Left lobe of liver (tissue), 2 donors: ENCODE measurements at places on chromosomes 13 and 19. TPM values are rescaled to one million over a fixed set of nuclear protein-coding genes. Genes with fewer than 3 reads are reported as not detected.

DNA sequence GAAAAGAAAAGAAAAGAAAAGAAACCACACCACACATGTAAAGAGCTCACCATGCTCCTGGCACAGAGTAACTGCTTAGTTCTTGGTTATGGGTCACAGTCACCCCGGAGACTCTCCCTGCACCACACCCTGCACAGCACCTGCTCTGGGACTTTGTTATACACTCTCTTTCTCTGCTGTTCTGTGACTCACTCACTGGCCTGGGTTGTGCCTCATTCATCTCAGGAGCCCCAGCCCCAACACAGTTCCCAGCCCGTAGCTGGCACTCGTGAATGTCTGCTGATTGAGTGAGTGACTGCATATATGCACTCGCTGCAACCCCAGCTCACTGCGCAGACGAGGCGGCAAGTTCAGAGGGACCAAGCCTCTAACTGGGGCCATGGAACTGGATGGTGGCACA is 22.9 kb upstream of the ZNF507 start:
- DNase-seq: no peak

The CLPTM1 gene
- 92.6 TPM for total RNA-seq

The ZNF225 gene
- 1.8 TPM for total RNA-seq

GRCh38 chr19:30070968-30071632 is 129.1 kb downstream of the URI1 start:
- DNase-seq: no peak

GRCh38 chr13:36774931-36775330 is 44.1 kb upstream of the RFXAP start:
- no peak for DNase-seq

- no peak for DNase-seq
Measured at GRCh38 chr13:41313659-41314197, 2.7 kb downstream of the NAA16 start.

DNA sequence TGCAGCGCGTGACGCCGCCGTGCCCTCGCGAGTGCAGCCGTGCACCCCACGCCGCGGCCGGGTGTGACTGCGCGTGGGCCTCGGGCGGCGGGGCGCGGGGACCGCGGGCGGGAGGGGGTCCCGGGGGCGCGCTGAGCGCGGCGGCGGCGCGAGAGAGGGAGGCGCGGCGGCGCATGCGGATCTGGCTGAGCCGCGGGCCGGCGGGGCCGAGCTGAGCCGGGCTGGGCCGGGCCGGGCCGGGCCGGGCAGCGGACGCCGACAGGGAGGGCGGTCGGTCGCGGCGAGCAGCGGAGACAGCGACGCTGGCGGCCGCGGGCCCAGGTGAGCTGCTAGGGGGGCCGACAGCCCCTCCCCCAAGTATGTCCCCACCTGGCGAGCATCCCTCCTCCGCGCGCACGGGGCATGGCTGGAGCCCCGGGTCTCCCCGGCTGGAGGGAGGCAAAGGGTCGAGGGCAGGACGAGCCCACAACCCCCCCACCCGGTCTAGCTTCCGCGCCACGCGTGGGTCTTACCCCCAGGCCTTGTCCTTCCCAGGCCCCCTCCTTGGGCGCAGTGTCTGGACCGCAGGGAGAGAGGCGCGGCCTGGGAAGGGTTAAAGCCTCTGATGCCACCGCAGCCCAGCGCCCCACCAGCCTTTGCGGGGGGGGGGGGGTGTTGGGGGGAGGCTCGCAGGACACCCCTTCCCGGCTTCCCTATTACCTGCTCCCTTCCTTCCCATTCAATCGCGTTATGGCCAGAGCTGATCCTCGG is at the start of gene SPTBN4:
Gene SPTBN4, plus strand, starts transcription at position 17 of the 750 bp plus-strand sequence. CDS start 5,621 bp downstream, outside the sequence.
- no peak for DNase-seq

DNA sequence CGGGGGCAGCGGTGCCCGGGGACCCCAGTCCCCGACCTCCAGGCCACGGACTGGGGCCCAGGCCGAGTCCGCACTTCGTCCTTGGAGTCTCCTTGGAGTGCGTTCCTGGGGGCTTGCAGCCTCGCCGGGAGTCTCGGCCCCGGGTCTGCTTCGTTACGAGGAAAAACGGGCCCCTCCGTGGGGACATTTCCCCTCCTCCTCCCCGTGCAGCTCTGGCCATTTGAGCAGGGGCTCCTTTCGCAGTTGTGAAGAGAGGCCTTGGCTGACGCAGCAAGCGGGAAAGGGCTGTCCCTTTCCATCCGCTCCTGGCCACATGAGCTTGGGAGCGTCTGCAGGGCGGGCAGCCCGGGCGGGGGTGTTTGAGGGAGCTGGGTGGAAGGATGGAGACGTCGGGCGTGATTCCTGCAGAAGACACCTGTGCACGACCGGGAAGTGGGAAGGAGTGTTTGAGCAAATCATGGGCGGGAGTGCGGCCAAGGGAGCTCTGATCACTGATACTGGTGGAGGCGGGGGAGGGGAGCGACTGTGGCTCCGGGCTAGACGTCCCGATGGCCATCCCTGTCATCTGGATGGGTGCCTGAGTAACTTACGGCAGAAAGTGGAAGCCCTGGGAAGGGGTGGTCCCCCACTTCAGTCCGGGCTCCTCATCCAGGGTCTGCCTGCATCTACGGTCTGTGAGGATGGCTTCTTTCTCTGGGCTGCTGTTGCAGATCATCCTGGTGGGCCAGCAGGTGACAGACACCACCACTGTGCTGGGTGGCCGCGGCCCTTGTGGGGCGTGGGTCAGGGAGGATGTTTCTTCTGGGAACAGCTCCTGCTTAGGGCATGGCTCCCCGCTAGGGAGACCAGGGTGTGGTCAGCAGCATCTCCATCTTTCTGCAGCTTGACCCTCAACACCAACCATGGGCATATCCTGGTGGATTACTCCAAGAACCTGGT is 736 bp downstream of the GPI start:
- peak; percentile 75 for DNase-seq

GRCh38 chr19:46017095-46017429 is 5.8 kb downstream of the PGLYRP1 start:
- no peak for DNase-seq

- peak; percentile 90 for DNase-seq
Measured at GRCh38 chr13:48783181-48783630, 129.5 kb downstream of the CYSLTR2 start.

The ZNF780B gene
- total RNA-seq: 7.0 TPM

DNA sequence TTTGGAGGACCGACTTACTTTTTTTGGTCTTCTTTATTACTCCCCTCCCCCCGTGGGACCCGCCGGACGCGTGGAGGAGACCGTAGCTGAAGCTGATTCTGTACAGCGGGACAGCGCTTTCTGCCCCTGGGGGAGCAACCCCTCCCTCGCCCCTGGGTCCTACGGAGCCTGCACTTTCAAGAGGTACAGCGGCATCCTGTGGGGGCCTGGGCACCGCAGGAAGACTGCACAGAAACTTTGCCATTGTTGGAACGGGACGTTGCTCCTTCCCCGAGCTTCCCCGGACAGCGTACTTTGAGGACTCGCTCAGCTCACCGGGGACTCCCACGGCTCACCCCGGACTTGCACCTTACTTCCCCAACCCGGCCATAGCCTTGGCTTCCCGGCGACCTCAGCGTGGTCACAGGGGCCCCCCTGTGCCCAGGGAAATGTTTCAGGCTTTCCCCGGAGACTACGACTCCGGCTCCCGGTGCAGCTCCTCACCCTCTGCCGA is 409 bp downstream of the FOSB start:
- DNase-seq: no peak

The PCDH20 gene
- total RNA-seq: 0.73 TPM

DNA sequence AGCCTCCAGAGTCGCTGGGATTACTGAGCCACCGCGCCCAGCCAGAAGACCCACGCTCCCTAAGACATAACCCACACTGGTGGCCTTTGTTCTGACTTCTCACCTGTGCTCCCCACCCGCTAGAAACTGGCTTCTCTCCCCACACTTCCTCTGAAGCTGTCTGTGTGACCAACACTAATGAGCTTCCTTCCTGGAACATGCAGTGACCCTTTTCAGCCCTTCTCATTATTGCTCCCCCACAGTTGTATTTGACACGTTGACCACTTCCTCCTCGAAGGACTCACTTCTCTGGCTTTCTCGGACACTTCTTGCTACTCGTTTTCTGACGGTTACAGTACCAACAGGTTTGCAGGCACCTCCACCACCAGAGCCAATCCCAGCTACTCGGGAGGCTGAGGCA is 10.9 kb downstream of the NCR1 start:
- DNase-seq: no peak

The METTL21C gene
- total RNA-seq: not detected

DNA sequence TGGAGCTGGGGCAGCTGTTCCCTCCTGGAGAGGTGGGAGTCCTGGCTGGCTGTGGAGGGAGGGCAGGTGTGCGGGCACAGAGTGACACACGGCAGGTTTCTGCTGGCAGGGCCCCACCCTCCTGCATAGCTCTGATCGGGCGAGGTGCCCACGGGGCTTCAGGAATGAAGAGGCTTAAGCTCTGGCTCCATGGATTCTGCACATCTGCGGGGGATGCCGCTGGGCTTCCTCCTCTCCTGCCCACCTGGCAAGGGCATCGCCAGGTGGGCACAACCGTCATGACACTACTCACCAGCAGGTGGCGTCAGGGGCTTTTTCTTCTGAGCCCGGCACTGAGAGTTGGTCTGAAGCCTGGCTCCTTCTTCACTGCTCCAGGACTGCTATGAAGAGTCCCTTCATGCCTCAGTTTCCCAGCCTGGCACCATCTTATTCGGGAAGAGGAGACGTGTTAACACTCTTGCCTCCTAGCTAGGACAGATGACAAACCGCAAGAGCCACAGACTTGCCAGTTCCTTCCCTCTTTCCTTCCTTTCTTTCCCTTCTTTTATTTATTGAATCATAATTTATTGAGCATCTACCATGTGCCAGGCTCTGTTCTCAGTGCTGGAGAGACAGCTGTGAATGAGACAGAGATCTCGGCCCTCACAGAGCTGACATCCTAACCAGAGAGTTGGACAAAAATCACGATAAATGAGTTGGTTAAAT is 15.2 kb upstream of the PAK4 start:
- DNase-seq: peak; percentile 70

DNA sequence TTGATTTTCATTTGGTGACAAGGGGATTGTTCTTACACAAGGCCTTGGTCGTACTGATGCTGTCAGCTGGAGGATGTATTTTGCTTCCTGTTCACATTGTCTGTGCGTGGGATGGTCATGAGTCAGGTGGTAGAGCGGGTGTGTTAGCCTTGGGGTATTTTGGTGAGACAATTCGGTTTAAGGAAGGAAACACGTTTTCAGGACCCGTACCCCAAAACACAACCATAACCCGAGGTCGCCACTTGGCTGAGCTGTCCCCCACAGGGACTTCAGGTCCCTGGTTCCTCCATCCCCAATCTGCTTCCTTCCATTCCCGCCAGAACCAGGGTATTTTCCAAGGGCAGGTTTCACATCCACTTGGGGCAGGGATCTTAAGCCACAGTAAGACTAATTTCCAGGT is 15.0 kb downstream of the MYO9B start:
- no peak for DNase-seq

DNA sequence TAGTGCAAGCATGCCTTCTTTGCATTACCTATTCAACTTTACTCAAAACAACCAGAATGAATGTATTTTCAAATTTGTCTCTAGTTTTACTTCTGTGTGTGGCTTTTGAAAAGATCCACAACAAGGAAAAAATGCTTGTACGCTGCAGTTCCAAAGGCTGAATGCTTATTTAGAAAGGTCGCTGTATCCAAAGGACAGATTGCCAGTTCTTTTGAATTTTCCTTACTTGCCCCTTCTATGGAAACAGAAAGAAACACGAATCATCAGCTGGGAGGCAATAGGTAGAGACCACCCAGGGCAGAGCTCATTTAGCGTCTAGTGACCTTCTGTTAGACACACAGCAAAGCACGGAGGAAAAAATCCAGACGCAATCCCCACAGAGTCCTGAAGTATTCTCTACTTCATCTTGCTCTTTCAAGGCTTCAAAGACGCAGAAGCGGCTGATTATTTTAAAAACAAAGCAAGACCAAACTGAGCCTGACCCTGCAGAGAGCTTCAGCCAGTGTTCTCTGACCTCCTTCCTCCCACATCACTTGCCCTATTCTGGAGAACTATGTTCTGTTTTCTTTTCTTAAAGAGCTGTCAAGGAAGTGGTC is 674.6 kb upstream of the SGCG start:
- no peak for DNase-seq
